ENCODE measurements at places on chromosomes 3 and 15. TPM values are rescaled to one million over a fixed set of nuclear protein-coding genes. Genes with fewer than 3 reads are reported as not detected.

The JMJD7 gene
- total RNA-seq = 4.8 TPM

The CYP1A2 gene
- not detected for total RNA-seq

The NR2F2 gene
- total RNA-seq = 8.5 TPM

The SAXO2 gene
- 0.98 TPM for total RNA-seq

The SLC22A14 gene
- 0.23 TPM for total RNA-seq

The ARHGEF26 gene
- 0.12 TPM for total RNA-seq

The HTR3E gene
- not detected for total RNA-seq

The GXYLT2 gene
- total RNA-seq = 49.7 TPM

The ZNF660 gene
- total RNA-seq = 1.9 TPM

The PFN2 gene
- total RNA-seq = 198 TPM

The CHRNA5 gene
- 0.53 TPM for total RNA-seq

The FES gene
- 26.2 TPM for total RNA-seq

The MB21D2 gene
- total RNA-seq = 8.3 TPM

The TMEM41A gene
- 7.4 TPM for total RNA-seq

The GOLGA6L9 gene
- 3.9 TPM for total RNA-seq

The ILDR1 gene
- total RNA-seq = not detected

Data from smooth muscle cell of the coronary artery (primary cell).